Renal cortical epithelial cell (primary cell): ENCODE measurements at places on chromosomes 4 and X.

- DNase-seq, result peak; percentile 13
These were observed 44.5 kb upstream of the NDP start for GRCh38 chrX:44017676-44018075.

DNA sequence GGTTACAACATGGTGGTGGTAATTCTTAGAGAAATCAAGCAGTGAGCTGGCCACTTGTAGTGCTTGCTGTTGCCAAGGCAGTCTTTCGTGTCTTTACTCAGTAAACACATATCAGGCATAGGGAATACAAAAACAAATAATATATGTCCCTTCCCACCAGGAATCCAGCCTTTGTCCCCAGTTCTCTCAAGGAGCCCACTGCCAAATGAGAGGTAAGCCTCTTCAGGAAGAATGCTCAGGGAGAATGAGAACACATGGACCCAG, 421 bp upstream of the PLAC1 start:
- DNase-seq, result no peak

GRCh38 chr4:3372933-3373465, 68.8 kb upstream of the HGFAC start:
- no peak for DNase-seq

- peak; percentile 1 for DNase-seq
These were observed 644.6 kb downstream of the IL1RAPL1 start for GRCh38 chrX:29231800-29232199.

DNA sequence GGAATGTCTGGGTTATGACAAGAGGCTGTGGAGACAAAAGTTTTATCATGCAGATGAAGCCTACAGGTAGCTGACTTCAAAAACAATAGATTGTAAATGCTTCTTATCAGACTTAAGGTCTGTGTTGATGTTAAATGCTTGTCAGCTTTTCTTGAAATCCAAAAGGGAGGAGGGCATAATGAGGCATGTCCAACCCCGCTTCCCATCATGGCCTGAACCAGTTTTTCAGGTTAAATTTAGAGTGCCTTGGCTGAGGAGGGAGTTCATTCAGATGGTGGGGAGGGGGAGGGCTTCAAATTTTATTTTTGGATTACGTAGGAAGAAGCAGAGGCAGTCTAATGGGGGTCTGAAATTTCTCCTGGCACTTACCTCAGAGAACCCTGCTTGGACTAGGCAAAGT, 207.7 kb upstream of the HDX start:
- DNase-seq, result no peak

DNA sequence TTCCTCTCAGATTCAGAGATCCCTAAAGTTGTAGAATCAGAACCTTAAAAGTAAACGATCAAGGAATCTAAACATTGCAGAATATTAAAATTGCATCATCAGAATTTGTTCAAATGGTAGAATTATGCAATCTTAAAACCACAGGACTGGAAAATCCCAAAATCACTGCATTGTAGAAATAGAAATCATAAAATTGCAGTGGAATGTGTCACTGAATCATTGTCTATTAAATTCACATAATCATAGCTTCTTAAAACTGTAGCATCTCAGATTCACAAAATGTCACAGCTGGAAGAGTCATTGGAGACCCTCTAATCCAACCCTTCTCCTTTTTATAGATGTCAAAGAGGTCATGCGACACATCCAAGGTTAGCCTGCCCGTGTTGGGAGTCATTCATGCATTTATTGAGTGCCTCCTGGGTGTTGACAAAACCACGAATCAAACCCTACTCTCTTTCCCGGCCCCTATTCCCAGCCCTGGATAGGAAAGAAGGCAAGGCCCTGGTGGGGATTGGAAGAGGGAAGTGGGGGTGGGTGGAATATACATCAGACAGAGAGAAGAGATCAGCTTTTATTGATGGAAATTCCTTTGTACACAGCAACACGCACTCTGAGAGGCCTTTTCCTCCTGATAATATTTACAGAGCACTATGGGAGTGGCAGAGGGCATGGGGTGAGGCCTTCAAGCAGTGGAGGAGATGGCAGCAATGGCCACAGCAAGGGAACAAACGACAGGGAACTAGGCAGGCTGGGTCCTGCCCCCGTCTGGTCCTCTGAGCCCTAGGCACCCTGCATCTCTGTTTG, 15.4 kb downstream of the IQSEC2 start:
- DNase-seq, result peak; percentile 43

DNA sequence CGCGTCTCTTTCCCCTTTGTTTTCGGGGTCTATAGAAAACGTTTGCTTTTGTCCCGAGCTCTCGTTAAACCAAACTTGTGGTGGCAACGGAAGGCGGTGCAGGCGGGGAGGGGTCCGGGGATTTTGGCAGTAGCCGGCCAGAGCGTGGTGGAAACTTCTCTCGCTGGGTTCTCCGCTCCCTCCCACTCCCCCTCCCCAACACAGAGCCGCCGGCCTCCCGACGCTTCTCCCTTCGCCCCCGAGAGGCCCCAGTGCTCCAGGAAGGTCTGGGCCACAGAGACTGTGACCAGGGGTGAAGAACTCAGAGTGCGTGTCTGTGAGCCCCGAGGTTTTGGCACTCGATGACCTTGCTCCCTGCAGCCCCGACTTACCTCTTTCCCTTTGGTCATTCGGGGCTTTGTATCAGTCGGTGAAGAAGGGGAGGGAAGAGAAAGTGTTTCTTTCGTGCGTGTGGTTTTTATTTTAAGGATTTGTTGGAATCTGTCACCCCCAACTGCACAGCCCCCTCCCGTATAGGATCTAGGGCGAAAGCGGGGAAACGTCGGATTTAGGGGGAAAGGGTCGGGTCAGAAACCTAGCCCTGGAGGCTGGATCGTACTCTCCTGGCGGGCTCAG, 9.0 kb upstream of the BCOR start:
- no peak for DNase-seq
